ENCODE measurements at places on chromosomes 11 and 22.

DNA sequence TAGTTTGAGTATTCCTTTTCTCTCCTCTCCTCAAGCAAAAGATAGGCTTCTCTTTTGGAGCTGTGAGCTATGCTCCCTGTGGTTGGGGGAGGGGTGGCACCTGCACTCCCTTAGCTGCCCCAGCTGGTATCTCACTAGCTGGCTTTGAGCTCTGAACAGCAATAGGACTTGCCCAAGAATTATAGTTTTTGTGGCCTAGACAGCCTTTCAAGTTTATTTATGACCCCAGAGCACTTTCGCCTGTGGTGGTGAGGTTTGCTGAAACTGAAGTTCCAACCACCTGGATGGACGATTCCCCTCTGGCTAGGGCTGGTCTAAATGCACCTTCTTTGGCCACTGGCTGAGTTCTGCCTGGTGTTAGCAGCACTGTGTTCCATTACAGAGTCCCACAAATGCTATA lies 37.1 kb upstream of the SLC37A2 start:
- no peak for DNase-seq

DNA sequence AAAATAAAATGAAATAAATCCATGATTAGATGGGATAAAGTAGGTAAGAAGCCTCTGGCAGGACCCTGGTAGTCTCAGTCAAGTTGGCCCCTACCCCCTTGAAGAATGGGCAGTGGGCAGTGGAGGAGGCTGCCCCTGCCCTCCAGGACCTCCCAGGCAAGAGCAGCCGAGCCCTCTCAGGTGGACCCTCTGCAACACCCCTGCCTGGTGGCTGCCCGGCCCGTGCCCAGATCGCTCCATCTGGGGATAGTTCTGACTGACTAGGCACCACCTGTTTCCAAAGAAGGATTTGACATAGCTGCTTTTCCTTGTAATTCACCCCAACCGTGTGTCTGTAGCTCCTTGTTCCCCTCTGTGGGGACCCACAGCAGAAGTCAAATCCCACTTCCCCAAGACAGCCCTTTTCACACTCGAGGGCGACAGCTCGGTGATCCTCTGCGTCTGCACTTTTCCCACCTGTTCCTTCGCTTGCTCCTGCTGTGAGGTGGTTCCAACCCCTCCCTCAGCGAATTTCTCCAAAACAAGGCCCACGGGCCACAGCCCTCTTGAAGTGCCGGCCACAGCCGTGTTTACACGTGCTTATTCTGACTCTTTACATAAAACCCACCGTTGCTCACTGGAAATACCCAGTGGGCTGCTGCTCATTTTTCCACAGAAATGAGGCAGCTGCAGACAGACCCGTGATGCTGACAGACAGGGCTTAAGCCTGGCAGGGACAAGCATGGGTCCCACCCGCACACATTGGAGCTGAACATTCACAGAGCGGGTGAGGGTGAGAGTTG lies 5.5 kb upstream of the TMPRSS13 start:
- DNase-seq, result peak; percentile 42

- no peak for DNase-seq
These were observed 11.0 kb upstream of the SHANK2 start for GRCh38 chr11:71263386-71263785.

GRCh38 chr11:86594746-86595145 lies 77.7 kb downstream of the ME3 start:
- no peak for DNase-seq

- DNase-seq, result no peak
These were observed 5.3 kb downstream of the GRAP2 start for GRCh38 chr22:39906207-39906606.

GRCh38 chr11:74612877-74613276 lies 20.5 kb downstream of the POLD3 start:
- DNase-seq, result no peak

DNA sequence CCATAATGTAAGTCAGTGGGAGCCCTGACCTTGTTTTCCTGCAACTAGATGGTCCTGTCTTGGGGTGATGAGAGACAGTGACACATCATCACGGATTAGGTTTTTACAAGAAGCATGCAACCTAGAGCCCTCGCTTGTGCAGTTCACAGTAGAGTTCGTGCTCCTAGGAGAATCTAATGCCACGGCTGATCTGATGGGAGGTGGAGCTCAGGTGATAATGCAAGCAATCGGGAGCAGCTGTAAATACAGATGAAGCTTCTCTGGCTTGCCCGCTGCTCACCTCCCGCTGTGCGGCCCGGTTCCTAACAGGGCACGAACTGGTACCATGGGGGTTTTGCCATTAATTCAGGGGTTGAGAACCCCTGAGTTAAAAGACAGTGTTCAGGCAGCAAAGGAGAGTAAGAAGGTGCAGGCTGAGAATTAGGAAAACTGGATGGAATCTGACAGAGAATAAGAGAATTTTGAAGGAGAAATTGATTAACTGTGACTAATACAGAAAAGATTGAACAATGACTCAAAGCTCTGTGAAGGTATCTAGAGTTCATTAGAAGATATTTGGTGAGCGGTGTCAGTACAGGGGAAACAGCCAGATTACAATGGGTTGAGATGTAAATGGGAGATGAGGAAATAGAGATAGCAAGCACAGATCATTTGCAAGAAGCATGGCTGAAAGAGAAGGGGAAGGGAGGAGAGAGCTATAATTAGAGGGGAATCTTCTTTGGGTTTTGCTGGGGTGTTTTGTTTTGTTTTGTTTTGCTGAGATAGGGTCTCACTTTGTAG lies 21.0 kb downstream of the WEE1 start:
- no peak for DNase-seq

DNA sequence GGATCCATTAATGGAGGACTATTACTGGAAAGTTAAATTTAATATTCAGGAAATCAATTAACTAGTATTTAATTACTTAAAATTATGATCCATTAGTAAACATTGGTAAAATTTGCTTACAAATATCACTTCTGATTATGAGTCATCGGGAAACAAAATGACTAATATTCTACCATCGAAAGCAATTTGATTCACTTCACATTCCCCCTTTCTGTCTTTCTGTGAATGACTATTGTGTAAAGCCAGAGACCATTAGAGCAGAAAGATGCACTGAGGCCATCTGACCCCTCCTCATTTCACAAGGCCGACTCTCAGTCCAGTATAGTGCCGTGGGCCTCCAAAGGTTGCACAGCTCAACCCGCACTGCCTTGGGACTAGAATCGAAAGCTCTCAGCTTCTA lies 619.0 kb downstream of the OPCML start:
- no peak for DNase-seq

DNA sequence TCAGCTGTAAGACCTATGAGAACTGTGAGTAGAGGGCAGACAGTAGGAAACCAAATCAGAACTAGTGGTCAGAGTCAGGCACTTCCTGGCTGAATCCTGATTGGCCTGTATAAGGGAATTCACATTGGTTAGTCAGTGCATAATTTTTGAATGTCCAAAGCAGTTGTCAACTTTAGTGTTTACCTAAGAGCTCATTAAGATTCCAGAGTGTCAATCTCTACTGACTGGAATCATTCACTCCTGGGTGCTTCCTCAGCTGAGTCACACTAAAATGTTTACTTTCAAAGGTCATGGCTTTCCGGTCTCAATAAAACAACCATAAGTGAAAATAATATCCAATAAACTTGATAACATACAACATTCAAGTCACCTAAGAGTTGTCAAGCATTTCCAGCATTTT lies 306.1 kb downstream of the C11orf87 start:
- no peak for DNase-seq

- no peak for DNase-seq
These were observed 168.7 kb upstream of the NTM start for GRCh38 chr11:131201674-131202073.

DNA sequence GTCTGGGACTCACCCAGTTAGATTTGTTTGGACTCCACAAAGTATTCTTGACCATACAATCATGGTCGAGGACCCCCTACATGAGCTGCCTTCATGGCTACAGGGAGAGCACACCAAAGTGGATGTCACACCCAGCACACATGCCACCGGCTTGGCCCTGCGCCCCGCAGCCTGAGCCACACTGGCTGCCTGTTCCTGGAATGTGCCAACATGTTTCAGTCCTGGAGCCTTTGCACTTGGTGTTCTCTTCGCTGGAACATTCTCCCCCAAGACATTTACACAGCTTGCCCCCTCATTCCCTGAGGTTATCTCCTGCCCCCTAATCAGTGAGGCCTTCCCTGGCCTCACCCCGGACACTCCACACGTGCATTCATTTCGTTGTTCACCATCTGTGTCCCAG lies 46.0 kb downstream of the PPARA start:
- no peak for DNase-seq

- DNase-seq, result no peak
These were observed 77.9 kb upstream of the ALX4 start for GRCh38 chr11:44387825-44388224.

- DNase-seq, result no peak
These were observed 28.9 kb upstream of the DRD2 start for GRCh38 chr11:113504071-113504470.

- DNase-seq, result no peak
These were observed 74.4 kb upstream of the NTM start for GRCh38 chr11:131295986-131296385.

GRCh38 chr11:22554221-22554620 lies 71.4 kb downstream of the FANCF start:
- no peak for DNase-seq

GRCh38 chr22:26462051-26462450 lies 21.5 kb downstream of the HPS4 start:
- no peak for DNase-seq

- DNase-seq, result no peak
These were observed 70.6 kb downstream of the ADM start for GRCh38 chr11:10375280-10375971.

- peak; percentile 49 for DNase-seq
These were observed at the start of gene ARHGAP42 for GRCh38 chr11:100687054-100687629. TSS of gene ARHGAP42 (plus strand) at chr11:100687288. CDS start at chr11:100687679, 391 bp downstream.

DNA sequence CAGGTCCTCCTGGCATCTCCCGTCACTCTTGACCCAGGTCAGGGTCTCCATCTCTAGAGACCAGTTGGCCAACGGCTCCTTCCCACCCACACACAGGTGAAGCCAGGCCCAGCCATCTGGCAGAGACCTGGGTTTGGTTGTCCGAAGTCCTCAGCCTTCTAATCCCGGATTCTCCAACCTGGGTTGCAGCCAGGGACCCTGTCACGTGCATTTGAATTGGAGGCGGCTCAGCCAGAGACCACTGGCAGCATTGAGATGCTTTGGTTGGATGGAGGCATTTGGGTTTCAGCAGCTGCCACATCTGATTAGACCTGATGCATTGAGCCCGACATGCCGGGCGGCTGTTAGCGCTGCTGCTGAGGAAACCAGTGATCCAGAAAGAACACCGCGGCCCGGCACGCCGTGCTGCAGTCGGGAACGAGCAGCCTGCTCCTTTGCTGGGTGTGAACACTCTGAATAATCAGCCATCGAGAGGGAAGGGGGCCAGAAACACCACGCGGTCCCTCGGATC lies 163.2 kb downstream of the BRD1 start:
- DNase-seq, result no peak

DNA sequence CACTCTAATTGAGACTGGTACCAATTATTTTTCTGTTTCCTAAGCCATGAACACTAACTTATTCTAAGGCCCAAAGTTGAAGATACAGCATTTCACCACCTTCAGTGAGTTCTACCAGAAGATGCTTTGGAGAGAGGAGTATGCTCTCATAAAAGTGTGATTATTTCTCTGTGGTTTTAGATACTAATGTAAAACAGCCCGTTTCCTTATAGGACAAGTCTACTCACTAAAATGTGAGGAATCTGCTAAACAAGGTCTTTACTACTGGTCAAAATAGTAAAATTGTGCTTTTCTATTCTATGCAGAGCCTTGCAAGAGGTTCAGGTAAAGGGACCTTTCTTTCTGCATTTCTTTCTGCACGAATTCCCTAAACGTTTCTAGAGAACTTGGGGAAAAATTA lies 2.4 kb downstream of the LGR4 start:
- no peak for DNase-seq

DNA sequence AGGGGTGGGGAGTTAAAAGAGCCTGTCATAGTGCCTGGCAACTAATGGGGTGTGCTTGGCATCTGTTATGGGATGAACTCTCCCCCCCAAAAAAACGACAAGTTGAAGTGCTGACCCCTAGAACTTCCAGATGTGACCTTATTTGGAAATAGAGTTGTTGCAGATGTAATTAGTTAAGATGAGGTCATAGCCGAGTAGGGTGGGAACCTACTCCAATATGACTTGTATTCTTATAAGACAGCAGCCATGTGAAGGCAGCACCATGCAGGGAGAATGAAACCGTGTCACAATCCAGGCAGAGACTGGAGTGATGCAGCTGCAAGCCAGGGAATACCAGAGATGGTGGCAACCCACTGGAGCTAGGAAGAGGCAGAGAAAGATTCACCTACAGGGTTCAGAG lies 394.5 kb downstream of the TENM4 start:
- DNase-seq, result no peak

DNA sequence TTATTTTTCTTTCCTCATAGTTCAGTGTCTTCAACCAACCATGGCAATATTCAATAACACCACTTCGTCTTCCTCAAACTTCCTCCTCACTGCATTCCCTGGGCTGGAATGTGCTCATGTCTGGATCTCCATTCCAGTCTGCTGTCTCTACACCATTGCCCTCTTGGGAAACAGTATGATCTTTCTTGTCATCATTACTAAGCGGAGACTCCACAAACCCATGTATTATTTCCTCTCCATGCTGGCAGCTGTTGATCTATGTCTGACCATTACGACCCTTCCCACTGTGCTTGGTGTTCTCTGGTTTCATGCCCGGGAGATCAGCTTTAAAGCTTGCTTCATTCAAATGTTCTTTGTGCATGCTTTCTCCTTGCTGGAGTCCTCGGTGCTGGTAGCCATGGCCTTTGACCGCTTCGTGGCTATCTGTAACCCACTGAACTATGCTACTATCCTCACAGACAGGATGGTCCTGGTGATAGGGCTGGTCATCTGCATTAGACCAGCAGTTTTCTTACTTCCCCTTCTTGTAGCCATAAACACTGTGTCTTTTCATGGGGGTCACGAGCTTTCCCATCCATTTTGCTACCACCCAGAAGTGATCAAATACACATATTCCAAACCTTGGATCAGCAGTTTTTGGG lies at the start of gene OR51T1:
TSS of gene OR51T1 (plus strand) at position 41 of the 641 bp plus-strand sequence. CDS start at position 41, 0 bp downstream.
- no peak for DNase-seq

GRCh38 chr22:43832393-43833265 lies 20.5 kb upstream of the EFCAB6 start:
- no peak for DNase-seq

- DNase-seq, result no peak
These were observed 11.2 kb upstream of the UBQLNL start for GRCh38 chr11:5527716-5528115.

- DNase-seq, result no peak
These were observed 527.9 kb upstream of the B3GAT1 start for GRCh38 chr11:134939905-134940304.

Measured in activated naive CD8-positive, alpha-beta T cell treated with anti-CD3 and anti-CD28 coated beads, Interleukin-2, amount 50 U/mL, for 24 hours (primary cell).